SJSA1 (cell line): ENCODE measurements at places on chromosomes 6 and 20. TPM values are rescaled to one million over a fixed set of nuclear protein-coding genes. Genes with fewer than 3 reads are reported as not detected.

- H3K4me3 ChIP-seq: no peak overlapping the region
- DNase-seq: no peak
- H3K27ac ChIP-seq: no peak overlapping the region
- no peaks in the 10 kb centered on the region for H3K4me1 ChIP-seq
- no peaks in the 10 kb centered on the region for H3K36me3 ChIP-seq
Observed at GRCh38 chr20:43357352-43357751, 100.3 kb upstream of the SRSF6 start.

DNA sequence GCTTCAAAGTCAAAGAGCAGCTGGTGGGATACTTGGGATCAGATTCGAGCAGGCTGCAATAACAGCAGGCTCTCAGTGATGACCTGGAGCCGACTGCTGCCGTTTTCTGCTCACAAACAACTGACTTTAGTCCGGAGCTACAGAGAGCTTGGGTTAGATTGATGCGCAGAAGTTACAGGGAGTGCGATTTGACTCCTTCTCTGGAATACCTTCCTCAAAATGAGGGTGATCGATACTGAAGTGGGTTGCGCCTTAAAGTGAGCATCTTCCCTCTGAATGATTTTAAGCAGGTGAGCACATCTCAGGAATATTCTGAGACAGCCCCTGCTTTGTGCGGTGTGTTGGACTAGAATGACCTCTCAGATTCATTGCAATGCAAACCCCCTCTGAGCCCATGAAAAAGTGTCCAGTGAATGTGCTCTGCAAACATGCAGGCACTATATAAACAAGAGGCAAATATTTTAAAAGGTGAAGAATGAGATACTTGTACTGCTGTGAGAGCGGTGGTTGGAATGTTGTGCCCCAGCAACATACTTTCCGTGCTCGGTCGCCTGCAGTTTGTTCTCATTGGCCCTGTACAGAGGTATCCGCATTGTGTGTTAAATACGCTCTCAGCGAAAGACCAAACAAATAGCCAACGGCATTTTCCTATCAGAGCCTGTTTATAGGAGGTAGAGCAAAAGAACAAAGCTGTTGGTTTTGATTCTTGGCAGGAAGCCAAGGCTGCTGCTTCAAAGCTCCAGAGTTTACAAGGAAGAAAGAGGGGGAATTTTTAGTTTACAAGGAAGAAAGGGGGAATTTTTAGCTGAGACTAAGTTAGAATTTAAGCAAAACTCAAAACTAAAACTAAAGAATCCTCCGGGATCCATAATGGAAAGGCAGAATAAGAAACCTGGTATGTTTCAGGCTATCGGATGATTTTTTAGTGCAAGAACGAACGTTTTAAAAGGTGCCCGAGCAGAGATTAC, 67.7 kb downstream of the PHACTR2 start:
- no peaks in the 10 kb centered on the region for H3K27me3 ChIP-seq
- H3K4me1 ChIP-seq: peaks cover 51% of the 10 kb centered on the region
- H3K27ac ChIP-seq: peak overlapping the region; percentile 92

DNA sequence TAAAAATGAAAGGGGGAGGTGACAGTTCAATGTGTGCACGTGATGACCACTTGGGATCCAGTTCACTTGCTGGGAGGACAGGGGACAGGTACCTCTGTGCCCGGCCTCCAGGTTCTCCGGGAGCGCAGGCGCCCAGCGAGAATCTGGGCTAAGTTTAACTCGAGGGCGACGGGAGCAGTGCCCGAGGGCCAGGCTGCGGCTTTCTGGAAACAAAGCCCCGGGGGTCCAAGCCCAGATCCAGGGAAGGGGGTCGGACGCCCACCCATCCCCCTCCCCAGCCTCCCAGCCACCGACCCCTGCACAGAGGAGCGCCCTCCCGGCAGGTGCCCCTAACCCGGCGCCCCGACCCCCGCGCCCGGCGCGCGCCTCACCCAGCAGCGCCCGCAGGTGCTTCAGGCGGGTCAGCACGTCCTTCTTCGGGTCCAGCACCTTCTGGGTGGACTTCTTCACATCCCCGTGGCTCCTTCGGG, 405 bp downstream of the RALGAPA2 start:
- H3K27me3 ChIP-seq: no peaks in the 10 kb centered on the region; the same call in 1 of the 2 replicates
- peak overlapping the region; percentile 88 for H3K4me3 ChIP-seq
- no peak overlapping the region for H3K27ac ChIP-seq
- peaks cover 6% of the 10 kb centered on the region for H3K4me1 ChIP-seq
- DNase-seq: no peak
- 0 out of 2 replicates have a peak, but pooled peaks cover 3% of the 10 kb centered on the region for H3K36me3 ChIP-seq

DNA sequence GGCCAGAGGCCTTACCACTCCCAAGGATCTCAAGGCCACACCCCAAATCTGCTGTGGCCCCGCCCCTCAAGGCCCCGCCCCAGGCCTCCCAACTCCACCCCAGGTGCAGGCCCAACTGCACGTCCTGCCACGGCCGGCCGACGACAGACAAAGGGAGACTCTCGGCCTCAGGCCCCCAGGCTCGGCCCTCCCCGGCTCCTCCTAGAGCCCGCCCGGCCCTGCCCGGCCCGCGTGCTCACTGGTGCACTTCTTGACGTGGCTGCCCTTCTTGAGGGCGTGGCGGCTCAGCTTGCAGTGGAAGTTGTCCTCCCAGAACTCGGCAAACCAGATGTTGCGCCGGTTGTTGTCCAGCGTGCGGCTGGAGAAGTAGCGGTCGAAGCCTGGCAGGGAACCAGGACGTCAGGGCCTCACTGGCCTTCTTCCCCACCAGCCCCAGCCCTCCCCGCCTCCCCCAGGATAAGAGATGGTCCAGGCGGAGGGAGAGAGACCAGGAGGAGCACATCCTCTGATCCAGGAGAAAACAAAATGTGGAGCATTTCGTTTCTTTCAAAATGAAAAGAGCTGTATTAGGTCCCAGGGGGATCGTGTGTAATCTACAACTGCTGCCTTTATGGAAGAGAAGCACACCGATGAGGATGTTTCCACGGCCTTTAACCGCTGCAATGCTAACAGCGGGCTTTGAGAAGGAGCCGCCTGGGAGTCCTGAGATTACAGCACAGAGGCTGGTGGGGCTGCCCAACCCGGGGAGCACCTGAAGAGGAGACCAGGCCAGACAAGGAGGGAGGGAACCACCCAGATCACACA, 89.4 kb downstream of the GRM4 start:
- peaks cover 4% of the 10 kb centered on the region for H3K27me3 ChIP-seq
- no peaks in the 10 kb centered on the region for H3K4me1 ChIP-seq
- no peaks in the 10 kb centered on the region for H3K36me3 ChIP-seq
- DNase-seq: no peak
- no peak overlapping the region for H3K27ac ChIP-seq
- no peak overlapping the region for H3K4me3 ChIP-seq

Gene TFAP2D
- total RNA-seq: not detected in 2 replicates

GRCh38 chr6:82074556-82074955, 173.0 kb downstream of the IBTK start:
- no peaks in the 10 kb centered on the region for H3K36me3 ChIP-seq
- no peaks in the 10 kb centered on the region for H3K4me1 ChIP-seq
- DNase-seq: no peak
- no peak overlapping the region for H3K4me3 ChIP-seq
- H3K27me3 ChIP-seq: no peaks in the 10 kb centered on the region
- H3K27ac ChIP-seq: no peak overlapping the region

Gene SEMG1
- not detected in 2 replicates for total RNA-seq

Gene SOBP
- total RNA-seq: 0.31 and 1.4 TPM in 2 replicates

DNA sequence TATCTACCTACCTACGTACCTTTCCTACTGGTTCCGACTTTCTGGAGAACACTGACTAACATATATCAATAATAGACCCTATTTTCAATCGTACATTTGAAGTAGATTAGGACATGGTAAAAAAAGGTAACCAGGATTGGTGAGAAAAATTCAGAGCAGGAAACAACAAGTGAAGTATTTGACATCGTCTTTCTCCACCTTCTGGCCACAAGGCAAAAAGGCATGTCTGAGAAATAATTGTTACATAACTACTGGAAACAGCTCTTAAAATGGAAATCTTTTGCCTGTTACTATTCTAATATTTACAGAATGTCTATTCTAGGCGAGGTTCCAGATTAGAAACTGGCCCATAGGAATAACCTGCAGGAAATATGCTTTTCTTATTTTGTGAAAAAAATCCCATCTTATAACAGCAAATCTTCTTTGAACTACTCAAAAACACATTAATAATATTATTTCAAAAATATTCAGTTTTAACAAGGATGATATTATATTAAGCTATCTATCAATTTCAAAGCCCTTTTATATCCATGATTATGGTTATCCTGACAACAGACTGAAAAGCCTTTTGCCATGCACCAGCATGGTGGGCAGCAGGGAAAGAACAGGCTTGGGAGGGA, 80.8 kb downstream of the RCAN2 start:
- H3K4me3 ChIP-seq: no peak overlapping the region
- H3K27ac ChIP-seq: no peak overlapping the region
- no peaks in the 10 kb centered on the region for H3K27me3 ChIP-seq
- no peak for DNase-seq

- no peak for DNase-seq
- H3K4me1 ChIP-seq: no peaks in the 10 kb centered on the region
- H3K27me3 ChIP-seq: peaks cover 8% of the 10 kb centered on the region; the same call in 1 of the 2 replicates
Observed at GRCh38 chr6:90440586-90441283, 144.1 kb upstream of the BACH2 start.

DNA sequence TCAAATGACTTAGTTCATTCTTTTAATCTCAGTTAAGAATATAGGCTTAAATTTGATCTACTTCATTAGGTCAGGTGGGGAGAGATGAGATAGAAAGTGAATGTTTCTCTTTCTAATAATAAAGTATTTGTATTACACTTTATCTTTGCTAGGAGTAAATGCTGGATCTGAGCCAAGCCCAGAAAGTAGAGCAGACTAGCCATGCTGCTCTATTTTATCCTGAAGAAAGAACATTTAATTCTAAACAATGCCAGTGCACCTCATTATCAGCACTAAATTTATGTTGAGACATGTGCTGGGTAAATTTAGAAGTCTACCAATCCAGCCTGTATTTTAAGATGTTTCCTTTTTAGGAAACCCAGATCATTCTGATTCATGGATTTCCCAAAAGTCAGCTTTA, 43.5 kb downstream of the AKIRIN2 start:
- no peak overlapping the region for H3K27ac ChIP-seq
- H3K27me3 ChIP-seq: no peaks in the 10 kb centered on the region
- no peak overlapping the region for H3K4me3 ChIP-seq
- H3K4me1 ChIP-seq: peaks cover 7% of the 10 kb centered on the region
- no peak for DNase-seq

DNA sequence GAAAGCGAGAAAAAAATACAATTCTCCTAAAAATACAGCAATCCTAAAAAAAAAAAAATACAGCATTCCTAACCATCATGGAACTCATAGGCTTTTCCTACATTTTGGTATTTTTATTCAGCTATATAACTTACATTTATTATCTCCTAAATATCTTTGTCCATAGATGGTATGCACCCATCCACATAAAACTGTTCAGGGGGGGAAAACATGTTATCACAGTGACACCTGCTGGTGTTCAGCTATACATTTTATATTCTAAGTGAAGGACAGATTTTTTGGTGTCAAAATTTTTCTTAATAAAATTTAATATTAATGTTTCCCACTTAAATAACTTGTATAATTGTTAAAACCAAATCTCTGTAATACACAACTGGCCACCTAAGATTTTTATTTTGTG, 58.0 kb downstream of the BLOC1S5 start:
- H3K4me3 ChIP-seq: no peak overlapping the region
- no peaks in the 10 kb centered on the region for H3K4me1 ChIP-seq
- no peak for DNase-seq
- no peaks in the 10 kb centered on the region for H3K36me3 ChIP-seq

Gene EYS
- total RNA-seq: not detected in 2 replicates

Gene TCF19
- total RNA-seq: 61.4 and 68.1 TPM in 2 replicates

Gene TRIM31
- not detected in 2 replicates for total RNA-seq

Gene CUL7
- 13.7 and 18.8 TPM in 2 replicates for total RNA-seq

Gene PDE7B
- not detected in 2 replicates for total RNA-seq

GRCh38 chr6:151089978-151090377, 149.8 kb upstream of the AKAP12 start:
- H3K27me3 ChIP-seq: no peaks in the 10 kb centered on the region
- peaks cover 5% of the 10 kb centered on the region for H3K4me1 ChIP-seq
- DNase-seq: no peak
- H3K36me3 ChIP-seq: peaks cover 12% of the 10 kb centered on the region
- H3K27ac ChIP-seq: no peak overlapping the region
- no peak overlapping the region for H3K4me3 ChIP-seq

DNA sequence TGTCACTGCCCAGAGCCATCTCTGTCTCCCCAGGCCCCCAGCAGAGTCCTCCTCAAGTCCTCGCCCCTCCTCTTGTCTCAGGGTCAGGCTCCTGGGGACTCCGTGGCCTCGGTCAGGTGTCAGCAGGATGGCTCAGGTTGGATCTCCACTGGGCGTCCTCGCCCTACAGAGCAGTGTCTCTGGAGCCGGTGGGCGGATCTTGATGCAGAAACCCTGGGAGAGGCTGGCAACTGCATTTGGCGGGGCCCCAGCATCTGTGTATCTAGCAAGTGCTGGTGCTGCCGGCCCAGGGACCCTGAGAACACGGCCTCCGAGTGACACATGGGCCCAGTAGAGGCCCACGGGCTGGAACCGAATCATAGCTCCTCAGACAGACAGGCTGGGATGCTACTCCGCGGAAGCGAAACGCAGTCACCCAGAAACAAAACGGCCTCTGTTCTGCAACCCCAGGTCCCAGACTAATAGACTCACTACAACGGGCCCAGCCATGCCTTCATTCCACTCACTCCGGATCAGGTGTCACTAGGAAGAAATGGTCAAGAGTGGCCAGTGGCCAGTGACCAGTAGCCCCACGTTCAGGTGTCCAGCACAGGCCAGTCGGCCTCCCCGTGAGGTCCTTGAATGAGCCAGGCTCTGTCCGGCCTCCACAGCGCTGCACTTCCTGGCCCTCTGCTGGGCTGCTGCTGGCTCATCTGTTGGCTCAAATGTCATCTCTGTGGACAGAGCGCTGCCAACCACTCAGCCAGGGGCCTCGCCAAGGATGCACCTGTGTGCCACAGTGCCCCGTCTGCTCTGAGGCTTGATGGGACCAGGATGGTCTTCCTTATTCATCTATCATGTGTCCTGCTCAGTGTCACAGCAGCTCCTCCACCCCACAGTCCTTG, 12.6 kb upstream of the FRMD1 start:
- no peak overlapping the region for H3K27ac ChIP-seq
- no peaks in the 10 kb centered on the region for H3K4me1 ChIP-seq
- no peaks in the 10 kb centered on the region for H3K36me3 ChIP-seq
- H3K27me3 ChIP-seq: no peaks in the 10 kb centered on the region

DNA sequence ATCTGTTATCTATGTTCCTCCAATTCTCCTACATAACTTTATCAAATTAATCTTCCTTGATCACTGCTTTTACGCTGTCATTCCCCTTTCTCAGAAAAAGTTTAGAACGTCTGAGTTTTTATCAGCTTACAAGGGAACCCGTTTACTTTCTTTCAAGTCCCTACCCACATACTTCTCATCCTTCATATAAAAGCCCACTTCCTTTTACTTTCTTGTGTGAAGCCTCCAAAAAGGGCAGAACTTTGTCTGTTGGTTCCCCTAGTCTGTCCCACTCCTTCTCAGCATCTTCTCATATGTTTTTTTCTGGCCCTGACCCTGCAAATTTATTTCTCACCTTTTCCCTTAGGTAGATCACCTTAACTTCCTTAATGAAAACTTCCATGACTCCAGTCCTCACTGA, 106.1 kb downstream of the TFAP2B start:
- H3K4me3 ChIP-seq: no peak overlapping the region
- no peak for DNase-seq
- H3K27ac ChIP-seq: no peak overlapping the region
- no peaks in the 10 kb centered on the region for H3K27me3 ChIP-seq
- no peaks in the 10 kb centered on the region for H3K4me1 ChIP-seq

GRCh38 chr6:134708079-134708478, 241.8 kb downstream of the ALDH8A1 start:
- H3K36me3 ChIP-seq: no peaks in the 10 kb centered on the region
- no peaks in the 10 kb centered on the region for H3K4me1 ChIP-seq
- DNase-seq: no peak
- H3K27ac ChIP-seq: no peak overlapping the region
- no peaks in the 10 kb centered on the region for H3K27me3 ChIP-seq
